ENCODE measurements at places on chromosomes 12 and 14. TPM values are rescaled to one million over a fixed set of nuclear protein-coding genes. Genes with fewer than 3 reads are reported as not detected.

- DNase-seq: no peak
These were observed 208.6 kb downstream of the CALM1 start for GRCh38 chr14:90605430-90605829.

DNA sequence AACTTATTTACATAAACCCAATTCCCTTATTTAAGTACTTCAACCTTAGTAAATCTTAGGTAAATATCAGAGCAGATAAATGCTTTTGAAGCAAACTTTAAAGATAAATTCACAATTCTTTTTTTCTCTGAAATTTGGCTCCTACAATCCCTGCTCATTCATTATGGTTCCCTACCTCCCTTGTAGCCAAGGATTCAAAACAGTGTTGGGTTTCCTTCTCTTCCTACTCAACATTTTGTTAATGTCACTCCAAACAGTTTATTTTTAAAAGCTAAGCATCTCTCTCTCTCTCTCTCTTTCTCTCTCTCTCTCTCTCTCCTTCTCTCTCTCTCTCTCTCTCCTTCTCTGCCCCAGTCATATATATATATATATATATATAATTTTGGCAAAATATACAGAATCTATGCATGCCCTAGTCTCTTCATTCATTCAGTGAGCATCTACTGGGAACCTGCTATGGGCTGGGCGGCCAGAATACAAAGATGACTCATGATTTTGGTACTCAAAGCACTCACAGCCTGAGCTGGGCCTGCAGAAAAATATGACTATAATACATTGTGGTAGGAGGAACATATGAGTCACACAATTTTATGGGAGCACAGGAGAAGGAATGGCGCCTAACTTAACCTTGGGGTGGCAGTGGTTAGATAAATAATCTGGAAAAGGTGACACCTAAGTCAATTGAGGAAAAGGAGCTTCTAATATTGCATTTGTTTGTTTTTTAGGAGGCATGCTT lies 123.7 kb upstream of the DHRS4 start:
- DNase-seq: peak; percentile 81

DNA sequence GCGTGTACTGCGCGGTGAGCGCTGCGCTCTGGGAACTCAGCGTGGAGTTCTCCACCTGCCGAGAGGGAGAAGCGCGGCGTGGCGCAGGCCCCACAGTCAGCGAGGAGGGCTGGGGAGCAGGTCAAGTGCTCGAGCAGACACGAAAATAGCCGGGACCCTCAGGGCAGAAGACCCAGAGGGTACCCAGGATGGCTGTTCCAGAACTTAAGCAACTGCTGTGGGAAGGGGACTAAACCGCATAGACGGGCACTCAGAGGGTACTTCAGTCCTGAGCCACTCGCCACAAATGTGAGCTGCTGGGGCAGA lies 59.4 kb upstream of the GPR68 start:
- no peak for DNase-seq

DNA sequence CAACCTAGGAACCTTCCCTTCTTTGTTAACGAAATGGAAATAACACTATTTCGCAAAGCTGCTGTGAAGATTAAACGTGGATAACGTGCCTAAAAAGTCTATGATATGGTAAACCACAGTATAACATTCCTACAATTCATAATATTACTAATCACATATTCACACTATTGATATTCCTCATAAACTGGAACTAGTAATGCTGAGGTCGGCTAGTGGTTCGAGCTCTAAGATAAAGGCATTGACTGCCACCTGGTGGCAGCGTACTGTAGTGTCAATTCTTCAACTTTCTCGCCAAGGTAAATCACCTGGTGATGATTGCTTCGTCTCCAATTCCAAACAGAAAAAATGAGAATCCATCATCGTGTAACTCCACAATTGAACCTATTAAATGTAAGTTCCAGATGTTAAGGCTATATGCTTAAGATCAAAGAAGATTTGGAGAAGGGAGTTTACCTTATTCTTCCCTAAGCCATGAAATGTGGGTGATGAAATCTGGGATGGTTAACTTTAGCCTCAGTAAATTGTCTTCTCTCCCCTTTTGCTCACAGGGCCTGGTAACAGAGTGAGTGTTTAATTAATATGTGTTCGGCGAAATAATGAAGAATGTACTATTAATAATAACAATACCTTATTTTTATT lies 197.5 kb upstream of the TMEM132C start:
- DNase-seq: peak; percentile 46

DNA sequence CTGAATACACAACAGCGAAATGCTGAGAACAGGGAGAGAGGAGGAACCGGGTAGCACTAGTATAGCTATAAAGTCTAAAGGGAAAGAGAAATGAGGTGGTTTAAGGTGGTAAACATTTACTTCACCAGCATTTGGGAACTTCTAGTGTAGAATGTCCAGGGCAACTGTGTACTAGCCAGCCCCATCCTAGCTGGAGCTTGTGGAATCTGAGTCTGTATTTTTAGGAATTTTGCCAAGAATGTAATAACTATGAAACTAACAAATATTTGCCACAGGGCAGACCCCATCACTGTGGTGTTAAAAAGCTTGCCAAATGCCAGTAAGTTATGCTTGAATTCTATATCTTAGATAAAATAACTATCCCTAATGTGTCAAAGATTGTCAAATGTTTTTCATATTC lies 398.9 kb upstream of the MIS18BP1 start:
- DNase-seq: peak; percentile 22

GRCh38 chr12:68904351-68904962 lies 28.5 kb downstream of the CPM start:
- DNase-seq: no peak

DNA sequence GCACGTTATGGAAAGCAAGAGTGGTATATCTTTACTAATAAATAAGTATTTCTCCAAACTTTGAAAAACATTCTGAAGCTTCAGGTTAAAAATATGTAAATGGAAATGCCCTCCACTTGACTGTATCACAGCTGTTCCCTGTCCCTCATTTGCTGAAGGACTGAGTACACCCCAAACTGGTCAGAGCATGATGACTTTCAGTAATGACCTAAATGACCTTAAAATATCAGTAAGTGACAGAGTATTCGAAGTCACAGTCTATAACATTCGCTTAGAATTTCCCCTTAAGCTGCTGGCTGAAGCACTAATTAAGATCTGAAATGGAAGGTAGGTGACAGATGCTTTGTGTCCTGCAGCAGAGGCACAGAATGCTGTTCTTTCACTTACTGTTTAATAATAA lies 191.5 kb downstream of the RGS6 start:
- DNase-seq: no peak

DNA sequence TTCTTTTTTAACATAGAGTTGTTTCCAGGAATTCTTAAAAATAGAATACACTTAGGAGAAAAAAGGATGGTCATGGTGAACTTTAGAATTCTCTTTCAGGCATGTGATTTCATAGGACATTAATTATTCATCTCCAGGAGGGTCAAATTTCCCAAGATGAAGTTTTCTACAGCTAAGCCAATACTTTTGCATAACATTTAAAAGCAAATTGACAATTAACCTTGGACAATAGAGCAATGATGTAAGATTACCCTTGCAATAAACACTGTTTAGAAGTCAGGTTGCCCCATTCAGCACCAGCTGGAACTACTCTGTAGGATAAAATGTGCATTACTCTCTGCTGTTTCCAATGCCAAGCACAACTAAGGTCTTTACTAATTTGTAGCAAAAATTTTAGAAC lies 49.5 kb downstream of the SIX1 start:
- no peak for DNase-seq

DNA sequence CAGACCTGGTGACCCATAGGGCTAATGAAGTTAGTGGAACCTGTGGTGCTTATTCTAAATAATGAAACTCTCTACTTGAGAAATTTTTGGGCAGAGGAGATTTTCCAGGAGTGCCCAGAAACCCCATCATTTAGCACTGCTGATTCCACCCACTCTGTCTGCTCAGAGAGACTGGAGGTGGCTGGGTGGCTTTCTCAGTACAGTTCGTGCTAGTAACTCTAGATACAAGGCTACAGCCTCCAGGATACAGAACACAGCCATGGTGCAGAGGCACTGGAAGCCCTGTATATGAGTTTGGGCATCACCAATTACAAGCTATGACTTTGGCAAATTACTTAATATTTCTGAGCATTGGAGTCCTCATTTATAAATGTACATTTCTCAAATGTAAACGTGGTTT lies 32.4 kb downstream of the CCDC177 start:
- no peak for DNase-seq

- DNase-seq: peak; percentile 36
These were observed 30.9 kb upstream of the EMP1 start for GRCh38 chr12:13165617-13166041.

DNA sequence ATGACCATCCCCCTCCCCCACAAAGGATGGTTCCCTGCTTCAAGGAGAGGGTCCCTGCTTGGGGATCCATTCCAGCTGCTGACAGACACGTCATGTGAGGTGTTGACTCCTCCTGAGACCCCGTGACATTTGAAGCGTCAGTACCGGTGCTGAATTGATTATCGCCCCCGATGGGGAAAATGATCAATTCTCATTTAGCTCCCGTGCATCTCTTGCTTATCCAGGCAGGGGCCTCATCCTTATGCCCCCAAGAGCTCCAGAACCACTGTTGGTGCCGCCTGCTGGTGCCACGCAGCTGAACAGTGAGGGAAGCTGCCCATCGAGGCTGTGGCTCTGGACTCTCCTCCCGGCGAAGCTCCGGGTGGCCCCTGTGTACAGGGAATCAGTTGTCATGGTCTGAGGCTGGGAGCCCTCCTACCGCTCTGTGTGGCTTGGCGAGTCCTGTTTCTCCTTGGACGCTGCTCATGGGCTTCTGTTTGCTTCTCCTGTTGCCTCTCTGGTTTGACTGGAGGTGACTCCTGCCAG lies 4.6 kb downstream of the KIF26A start:
- no peak for DNase-seq

DNA sequence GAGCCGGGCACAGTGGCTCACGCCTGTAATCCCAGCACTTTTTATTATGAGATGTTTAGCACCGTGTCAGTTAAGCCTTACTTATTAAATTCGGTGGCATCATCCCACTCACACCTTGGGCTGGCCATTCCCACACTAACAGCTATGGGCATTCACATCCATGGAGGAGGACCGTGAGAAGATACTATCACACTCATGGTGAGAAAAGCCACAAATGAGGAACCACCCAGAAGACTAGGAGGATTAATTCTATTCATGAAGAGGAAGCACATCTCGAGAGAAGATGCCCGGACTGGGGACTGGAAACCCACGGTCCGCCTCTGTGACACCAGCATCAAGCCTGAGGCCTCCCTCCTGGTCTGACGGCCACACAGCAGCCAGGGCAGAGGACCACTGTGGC lies 4.9 kb downstream of the CDC42BPB start:
- DNase-seq: no peak

GRCh38 chr14:51079489-51079888 lies 15.4 kb downstream of the TRIM9 start:
- no peak for DNase-seq

- no peak for DNase-seq
These were observed 13.1 kb downstream of the PTPRR start for GRCh38 chr12:70907412-70907811.

DNA sequence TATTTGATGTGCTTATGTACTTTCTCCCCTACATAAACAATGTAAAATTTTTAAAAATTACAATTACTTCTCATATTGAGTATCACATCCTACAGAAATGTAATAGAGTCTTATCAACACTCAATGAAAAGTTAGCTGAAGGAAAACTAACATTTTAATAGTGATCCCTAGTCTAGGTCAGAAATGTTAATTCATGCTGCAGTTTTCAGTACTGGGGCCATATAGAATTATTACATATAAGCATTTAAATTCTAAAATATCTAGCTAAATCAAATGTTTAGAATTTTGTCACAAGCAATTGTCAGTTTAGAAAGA lies 37.8 kb downstream of the SLC6A15 start:
- no peak for DNase-seq

GRCh38 chr14:20809917-20810316 lies 7.3 kb upstream of the RNASE1 start:
- no peak for DNase-seq

GRCh38 chr14:101364503-101365328 lies 196.6 kb upstream of the DIO3 start:
- DNase-seq: peak; percentile 90

GRCh38 chr14:76121089-76121748 lies 30.5 kb upstream of the GPATCH2L start:
- DNase-seq: no peak

DNA sequence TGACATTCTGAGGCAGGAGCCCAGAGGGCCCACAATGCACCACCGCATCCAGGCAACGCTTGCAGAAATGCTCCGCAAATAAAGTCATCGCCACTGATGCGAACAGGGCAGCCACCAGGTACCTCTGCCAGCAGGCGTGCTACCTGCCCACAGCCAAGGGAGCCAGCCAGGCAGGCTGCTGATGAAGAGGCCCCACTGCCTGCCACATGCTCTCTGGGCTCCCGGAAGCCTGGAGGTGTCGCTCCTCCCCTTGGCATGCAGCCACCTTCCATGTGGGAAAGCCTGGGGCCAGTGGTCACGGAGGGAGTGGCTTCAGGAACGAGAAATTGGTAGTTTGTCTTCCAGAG lies 14.7 kb downstream of the GPR132 start:
- no peak for DNase-seq

DNA sequence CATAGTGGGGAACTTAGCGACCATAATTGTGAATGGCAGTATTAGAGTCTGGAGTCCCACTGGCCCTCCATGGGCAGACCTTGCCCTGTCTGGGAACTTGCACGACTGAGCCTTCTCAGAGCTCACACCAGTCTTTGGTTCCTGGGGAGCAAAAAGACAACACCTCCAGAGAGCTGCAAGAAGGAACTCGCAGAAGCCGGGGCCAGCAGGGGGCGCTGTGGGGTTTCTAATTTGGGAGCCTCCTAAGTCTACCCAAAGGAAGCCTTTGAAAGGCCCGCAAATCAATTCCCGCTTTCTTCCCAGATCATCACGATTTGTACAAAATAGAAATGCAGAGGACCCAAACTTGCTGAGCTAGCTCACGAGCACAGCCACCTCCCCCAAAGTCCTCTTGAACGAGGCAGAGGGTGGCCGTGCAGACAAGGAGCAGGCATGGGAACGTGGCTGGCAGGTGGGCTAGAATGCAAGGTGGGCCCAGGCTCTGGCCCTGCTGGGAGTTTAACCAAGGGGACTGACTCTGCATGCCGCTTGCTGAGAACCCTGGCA lies 46.3 kb upstream of the FBXO21 start:
- peak; percentile 60 for DNase-seq

- DNase-seq: peak; percentile 42
These were observed 34.8 kb downstream of the IRF2BPL start for GRCh38 chr14:76993752-76994151.

DNA sequence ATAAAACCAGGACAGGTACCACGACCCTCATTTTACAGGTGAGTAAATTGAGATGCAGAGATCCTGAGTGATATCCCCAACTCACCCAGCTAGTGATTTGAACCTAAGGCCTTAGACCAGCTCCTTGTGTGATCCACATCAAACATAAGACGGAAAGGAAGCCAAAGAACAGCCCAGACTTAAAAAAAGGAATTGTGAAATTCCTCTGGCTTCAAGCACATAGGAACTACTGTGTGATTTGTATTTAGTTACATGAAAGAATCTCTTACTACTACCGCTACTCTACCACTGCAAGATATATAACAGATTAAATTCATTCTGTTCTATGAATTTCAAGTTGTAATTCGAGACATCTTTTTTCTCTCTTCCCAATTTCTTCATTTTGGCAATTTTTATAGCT lies 10.5 kb downstream of the E2F7 start:
- no peak for DNase-seq

The YEATS4 gene
- 3.6 TPM for total RNA-seq

The GDF3 gene
- 2.9 TPM for total RNA-seq

The NRXN3 gene
- 8.7 TPM for total RNA-seq

The CISTR gene
- total RNA-seq: not detected

The PPP1R1A gene
- total RNA-seq: 2.9 TPM

Data from umbilical cord (tissue), 2 donors.